ENCODE measurements at places on chromosomes 2 and 18.

- no peak for DNase-seq
Measured at GRCh38 chr18:77146249-77147080, 13.9 kb upstream of the MBP start.

- DNase-seq: no peak
Measured at GRCh38 chr2:197784956-197785941, at the start of gene BOLL. Gene BOLL (minus strand): TSS chr2:197785319. CDS start chr2:197781850, 3,469 bp downstream.

GRCh38 chr18:42719221-42719620 lies 396.3 kb downstream of the RIT2 start:
- no peak for DNase-seq

DNA sequence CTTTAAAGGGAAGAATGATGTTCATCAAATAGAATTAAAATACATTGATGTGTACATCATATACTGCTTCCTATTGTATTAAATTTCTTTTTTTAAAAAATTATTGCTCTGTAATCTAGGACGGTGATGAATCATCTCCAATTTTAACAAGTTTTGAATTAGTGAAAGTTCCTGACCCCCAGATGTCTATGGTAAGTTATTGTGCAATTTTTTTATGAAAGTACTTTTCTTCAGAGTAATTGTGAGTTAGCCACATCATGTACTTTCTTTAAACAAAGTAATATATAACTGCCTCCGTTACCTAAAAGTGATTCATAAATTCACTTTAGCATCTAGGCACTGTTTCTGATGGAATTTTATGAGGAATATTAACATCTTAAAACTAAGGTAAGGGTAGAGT lies 38.1 kb downstream of the PIK3C3 start:
- DNase-seq: no peak

DNA sequence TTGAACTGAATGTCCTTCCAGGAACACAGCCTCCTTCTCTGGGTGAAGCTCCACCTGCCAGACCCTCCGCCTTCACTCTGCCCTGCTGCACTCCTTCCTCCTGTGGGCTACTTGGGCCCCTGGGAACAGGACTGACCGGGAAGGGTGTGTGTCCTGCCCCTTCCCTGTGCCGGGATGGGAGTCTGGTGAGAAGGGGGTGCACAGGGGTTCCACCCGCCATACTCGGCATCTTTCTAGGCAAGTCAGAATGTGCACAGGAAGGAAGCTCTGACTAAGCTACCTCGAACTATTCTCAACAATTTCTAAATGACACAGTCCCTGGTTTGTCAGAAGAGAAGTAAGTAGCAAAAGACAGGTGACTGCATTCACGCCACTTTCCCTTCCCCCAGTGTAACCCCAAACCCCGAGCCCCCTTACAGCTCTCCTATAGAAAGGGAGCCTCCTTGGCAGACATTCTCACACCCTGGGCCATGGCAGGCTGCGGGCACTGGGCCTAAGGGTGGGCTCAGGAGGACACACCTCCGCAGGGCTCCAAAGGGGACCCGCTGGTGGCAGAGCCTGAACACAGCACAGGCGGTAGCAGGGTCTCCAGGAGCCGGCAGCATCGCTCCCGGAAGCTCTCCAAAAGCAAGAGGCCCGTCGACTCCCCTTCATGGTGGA lies 184.1 kb downstream of the HDAC4 start:
- DNase-seq: no peak

- DNase-seq: no peak
Measured at GRCh38 chr2:133682347-133682746, 114.1 kb upstream of the NCKAP5 start.

DNA sequence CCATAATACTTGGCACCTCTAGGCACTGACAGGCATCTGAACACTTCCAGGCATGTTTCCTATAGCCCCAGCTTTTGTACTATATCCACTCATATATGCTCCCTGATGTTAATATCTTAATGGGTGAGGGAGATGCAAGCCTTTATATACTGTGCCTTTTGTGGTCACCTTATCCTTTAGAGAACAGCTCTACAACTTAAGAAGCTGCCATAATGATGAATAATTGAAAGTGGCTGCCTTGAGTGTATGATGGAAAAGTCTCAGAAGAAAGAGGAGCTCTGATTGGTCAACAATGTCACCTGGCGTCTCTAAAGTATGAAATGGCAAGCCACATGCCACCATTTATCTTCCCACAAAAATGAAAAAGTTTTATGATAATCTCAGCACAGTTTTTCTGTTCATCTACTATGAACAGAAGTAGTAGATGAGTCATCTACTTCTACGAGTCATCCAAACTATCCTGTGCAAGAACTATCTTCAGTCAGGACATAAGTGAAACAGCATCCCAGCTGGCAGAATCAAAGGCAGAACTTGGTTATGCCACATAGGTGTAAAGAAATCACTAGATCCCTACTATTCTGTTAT lies 997.9 kb upstream of the CELF4 start:
- DNase-seq: no peak

- no peak for DNase-seq
Measured at GRCh38 chr2:33021542-33022227, 74.9 kb downstream of the LTBP1 start.

- DNase-seq: no peak
Measured at GRCh38 chr2:217150236-217150635, 290.4 kb upstream of the TNP1 start.

GRCh38 chr2:191064590-191064989 lies 50.6 kb upstream of the STAT1 start:
- DNase-seq: no peak

DNA sequence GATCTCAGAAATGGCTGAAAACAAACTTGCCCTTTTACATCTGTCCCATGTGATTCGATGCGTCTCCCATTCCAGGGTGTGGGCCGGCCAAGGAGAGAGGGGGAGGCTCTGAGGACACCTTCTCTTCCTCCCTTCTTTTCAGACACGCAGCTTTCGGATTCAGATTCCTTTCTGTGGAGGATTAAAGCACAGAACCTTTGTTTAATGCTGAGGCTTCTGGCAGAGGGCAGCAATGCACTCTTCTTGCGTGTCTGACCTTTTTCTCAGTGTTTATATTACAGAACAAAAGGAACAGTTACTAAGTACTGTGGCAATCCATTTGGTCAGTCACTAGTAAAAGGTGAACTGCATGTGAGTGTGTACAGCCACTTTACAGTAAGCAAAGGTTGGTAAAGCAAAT lies 268.9 kb upstream of the CCDC68 start:
- DNase-seq: no peak

All from lower lobe of right lung (tissue), 2 donors.